ENCODE measurements at places on chromosomes 2 and 18.

DNA sequence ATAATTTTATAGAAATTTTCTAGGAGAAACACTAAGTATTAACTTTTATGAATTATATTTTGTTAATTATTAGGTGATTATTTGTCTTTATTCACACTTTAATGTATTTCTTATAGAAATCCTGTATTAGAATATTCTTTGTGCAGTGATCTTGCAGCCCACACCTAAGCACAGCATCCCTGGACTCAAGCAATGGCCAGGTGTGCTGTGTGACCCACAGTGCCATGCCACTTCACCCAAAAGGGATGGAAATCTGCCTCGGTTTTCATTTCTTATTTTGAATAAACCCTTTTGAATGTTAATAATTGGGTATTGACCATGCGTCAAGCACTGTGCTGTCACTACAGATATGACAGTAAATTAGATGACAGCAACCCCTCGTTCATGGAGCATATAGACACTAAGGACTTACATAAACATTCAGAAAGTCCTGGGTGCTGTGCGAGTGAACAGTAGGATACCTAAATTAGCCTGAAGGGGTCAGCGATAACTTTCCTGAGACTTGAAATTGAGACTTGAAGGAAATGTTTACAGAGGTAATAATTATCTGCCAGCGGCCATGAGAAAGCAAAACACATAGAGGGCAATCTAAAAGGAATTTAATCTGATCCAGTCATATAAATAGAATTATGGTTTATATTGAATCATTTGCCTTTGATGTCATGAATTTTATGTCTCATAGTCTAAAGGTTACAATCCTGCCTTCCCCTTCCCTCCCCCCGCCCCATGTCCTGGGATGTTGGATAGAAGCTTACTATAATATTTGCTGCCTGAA is 52.7 kb upstream of the CALCRL start:
- DNase-seq = no peak

DNA sequence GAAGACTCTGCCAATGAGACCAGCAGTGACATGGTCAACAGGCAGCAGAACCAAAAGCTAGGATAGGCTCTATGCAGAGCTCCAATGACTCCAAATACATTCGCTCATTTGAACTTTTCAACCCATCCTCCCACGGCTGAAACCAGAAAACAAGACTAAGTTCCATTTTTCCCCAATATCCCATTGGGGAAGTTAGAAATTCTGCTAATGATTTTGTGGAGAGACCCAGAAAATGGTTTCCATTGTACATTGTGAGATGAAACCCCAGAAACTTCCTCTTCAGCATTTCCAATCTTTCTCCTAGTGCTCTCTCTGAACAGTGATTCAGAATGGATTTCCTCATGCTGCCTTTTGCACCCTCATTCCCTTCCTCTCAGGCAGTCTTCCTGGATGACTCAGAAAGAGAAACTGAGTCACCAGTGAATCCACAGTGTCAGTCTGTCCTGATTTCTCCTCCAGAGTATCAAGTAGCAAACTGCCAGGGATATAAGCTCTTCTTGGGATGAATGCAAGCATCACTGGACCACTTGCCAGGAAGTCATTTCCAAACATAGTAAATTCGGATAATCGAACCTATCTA is 467.7 kb upstream of the ID2 start:
- no peak for DNase-seq

DNA sequence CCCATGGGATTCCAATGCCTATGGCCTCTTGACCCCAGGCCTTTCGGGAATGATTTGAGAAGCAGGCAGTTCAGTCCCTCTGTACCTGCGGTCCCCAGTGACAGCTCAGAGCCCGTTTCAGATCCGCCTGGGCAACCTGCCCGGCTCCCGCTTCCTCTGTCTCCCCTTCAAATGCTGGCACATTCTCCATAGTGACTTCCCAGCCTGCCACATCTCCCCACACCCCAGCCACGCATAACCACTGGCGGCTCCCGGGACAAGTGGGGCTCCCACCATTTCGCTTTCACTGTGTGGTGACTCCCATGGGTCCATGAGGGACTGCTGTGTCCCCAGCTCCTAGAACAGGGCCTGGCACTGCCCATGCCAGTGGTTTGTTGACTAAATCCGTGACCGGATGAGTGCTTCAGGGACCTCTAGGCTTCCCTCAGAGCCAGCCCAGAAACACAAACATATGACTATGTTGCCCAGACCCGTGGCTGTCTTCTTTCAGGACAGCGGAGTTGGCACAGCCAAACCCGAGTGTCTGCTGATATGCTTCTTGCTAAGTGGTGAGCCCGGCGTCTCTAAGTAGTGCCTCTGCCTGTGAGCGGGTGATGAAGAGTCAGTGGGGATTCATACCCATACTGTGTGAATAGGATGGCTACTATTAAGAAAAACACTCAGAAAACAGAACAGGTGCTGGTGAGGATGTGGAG is 91.2 kb downstream of the GLI2 start:
- DNase-seq = no peak

DNA sequence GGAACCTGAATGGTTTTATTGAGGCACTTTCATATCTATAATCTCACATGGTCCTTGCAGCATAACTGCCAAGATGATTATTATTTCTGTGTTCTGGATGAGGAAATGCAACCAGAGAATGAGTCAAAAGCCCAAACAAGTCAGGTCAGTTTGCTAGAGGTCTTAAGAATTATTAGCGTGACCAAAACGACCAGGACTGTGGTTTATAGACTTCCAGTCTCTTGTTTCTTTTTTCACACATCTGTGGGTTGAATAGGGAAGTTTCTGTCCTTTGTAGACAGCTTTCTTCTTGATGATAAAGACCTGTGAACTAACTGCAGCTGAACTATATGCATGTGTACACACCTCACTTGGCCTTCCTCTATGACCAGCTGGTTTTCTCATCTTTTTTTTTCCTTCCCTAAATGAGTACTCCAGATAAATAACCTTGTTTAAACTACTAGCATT is 13.9 kb downstream of the ADAM23 start:
- DNase-seq = no peak

All from NCI-H2227 treated with DMSO at 0.1 percent for 48 hours (cell line).